ENCODE measurements at places on chromosomes 12 and 14.

DNA sequence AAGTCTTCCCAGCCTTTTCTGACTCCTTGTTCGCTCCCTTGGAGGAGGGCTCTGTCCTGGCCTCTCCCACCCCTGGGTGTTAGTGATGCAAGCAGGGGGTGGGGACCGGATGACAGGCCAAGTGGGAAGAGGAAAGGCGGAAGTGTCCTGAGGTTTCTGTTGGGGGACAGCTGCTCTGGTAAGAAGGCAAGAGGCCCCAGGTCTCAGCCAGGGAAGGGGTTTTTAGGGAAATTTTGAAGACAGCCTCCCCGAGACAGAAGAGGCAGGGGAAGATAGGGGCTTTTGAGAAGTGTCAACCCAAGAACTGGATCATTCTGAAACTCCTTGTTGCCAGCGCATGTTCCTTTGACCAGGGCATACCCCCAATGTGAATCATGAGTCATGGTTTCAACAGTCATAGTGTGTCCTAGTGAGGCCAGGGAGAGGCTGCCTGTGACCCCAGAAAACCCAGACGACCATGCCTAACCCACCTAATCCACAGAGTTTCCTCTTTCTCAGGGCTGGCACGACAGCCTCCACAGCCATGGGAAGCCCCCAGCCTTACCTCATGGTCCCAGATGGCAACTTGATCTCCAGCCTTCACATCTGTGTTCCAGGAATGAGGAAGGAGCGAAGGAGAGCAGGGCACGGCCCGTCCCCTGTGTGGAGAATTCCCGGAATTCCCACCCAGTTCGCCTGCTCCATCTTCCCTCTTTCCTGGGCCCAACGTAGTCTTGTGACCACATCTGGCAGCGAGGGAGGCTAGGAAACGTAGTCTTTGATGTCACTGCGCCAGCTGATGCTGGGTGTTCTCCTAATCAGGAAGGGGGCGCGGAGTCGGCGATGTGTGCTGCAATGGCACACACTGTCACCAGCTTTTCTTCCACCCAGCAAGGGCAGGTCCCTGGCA, 4.9 kb upstream of the GPR132 start:
- DNase-seq, result no peak

DNA sequence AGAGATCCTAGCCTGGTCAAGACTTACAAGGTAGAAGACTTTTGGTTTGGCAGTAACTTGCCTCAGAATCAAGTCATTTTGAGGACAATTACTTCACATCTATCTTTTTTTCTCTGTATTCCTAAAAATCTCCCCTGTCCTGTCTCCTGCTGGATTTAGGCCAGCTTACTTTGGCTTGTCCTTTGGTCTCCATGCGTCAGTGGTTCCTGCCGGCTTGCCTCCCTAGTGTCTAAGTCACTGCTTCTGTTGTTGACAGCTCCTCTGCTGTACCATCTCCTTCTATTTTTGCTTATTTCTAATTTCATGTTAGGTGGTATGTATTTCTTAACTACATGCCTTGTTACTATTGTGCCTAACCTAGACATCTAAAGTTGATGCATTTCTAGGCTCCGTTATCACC, 39.7 kb upstream of the FBLN5 start:
- no peak for DNase-seq

DNA sequence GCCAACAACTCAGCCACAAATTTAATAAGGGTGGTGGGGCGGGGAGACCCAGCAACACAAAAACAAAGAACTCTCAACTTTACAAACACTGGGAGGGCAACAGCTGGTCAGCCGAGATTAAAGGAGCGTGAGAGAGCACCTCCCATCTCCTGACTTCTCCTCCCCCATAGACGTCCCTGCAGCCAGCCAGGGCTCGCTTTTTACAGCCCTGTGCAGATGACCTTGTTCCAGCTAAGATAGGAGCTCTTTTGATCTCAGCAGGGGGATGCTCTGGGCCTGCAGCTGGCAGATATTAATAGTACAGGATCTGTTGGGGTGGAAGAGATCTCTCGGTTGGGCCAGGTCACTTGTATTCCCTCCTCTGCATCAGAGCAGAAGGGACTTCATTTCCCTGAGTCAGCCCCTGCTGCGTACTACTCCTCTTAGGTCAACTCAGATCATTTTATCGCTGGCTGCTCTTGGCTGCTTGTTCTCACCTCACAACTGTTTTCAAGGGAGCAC, 475.8 kb downstream of the RAD51B start:
- DNase-seq, result no peak

DNA sequence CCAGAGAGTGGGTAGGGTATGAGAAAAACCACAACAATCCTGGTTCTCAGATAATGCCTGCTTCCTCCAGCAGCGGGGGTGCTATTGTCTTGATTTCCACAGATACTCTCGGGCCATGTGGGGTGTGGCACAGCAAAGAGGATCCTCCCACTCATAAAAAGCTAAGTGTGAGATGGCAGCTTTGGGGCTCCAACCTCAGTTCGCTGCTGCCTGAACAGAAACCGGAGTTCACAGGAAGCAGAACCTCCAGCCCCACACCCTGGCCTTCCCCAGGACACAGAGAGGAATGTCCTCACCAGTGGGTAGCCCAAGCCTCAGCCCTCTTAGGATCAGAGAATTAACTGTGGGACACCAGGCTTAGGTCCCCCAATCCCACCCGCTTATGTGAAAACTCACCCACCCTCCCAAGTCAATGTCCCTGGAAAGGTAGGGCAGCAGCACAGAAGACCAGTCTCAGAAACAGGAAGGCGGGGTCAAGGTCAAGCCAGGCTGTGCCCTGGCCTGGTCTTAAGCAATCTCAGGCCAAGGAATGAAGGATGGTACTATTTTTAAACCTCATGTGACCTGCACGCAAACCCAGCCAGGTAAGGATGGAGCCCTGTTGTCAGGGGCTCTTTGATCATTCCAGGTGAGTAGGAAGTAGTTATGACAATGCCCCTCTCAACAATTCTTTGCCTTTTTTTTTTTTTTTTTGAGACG, 9.0 kb downstream of the KCTD10 start:
- no peak for DNase-seq

- no peak for DNase-seq
Observed at GRCh38 chr12:130139567-130140421, 22.5 kb upstream of the FZD10 start.

- DNase-seq, result no peak
Observed at GRCh38 chr14:65291531-65291930, 121.0 kb upstream of the FUT8 start.

- DNase-seq, result no peak
Observed at GRCh38 chr14:26104717-26105116, 493.1 kb downstream of the NOVA1 start.

- DNase-seq, result no peak
Observed at GRCh38 chr12:77816196-77816595, 14.5 kb upstream of the NAV3 start.

- no peak for DNase-seq
Observed at GRCh38 chr14:56487761-56488160, 91.8 kb upstream of the TMEM260 start.

DNA sequence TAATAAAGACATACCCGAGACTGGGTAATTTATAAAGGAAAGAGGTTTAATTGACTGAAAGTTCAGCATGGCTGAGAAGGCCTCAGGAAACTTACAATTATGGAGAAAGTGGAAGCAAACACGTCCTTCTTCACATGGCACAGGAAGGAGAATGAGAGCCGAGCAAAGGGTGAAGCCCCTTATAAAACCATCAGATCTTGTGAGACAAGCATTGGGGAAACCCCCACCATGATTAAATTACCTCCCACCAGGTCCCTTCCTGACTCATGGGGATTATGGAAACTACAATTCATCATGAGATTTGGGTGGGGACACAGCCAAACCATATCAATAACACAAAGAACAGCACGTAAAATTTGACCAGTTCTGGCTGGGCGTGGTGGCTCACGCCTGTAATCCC, 85.6 kb upstream of the ATF7IP start:
- no peak for DNase-seq

GRCh38 chr12:95966287-95966870, 23.2 kb downstream of the AMDHD1 start:
- no peak for DNase-seq

- DNase-seq, result no peak
Observed at GRCh38 chr12:43306066-43306465, 245.9 kb downstream of the ADAMTS20 start.

DNA sequence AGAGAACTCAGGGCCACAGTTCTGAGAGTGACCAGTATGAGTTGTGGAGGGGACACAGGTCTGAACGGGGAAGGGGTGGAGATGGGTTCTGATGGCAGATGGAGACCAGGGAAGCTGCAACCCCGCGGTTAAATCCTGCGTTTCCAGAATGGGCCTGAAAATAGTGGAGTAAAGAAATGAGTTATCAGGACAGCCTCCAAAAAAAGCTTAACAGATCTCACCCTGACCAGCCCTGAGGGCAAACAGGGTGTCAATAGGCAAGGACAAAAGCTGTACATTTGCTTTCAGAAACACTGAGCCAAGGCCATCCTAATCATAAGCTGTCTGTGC, 555 bp upstream of the RTN1 start:
- no peak for DNase-seq

Data from posterior cingulate gyrus (tissue), 11 donors.